LHCN-M2 (cell line): ENCODE measurements at places on chromosomes 16 and 17.

GRCh38 chr17:27544350-27545131 lies 86.4 kb upstream of the LGALS9 start:
- DNase-seq: no peak

DNA sequence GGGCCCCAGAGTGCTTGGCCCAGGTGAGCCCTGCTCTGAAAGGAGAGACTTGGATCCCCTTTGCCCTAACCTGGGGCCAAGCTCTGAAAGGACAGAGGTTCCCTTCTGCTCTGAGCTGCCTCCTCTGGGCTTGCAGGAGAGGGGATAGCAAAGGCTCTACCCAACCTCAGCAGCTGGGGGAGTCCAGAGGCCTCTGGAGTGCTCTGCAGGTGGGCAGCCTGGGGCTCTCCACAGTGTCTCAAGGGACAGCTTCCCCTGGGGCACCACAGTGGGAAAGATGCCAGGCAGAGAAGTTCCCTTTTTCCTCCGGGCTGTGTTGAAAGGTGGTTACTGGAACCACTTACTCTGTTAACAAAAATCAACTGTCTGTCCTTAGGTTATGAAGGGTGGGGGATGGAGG lies 48.2 kb upstream of the MGAT5B start:
- no peak for DNase-seq

- DNase-seq: no peak
Observed at GRCh38 chr17:77419547-77420094, 278.9 kb downstream of the SEC14L1 start.

GRCh38 chr17:34363183-34363661 lies at the start of gene CCL1:
Gene CCL1 (minus strand): TSS chr17:34363233. CDS start chr17:34363161, 72 bp downstream.
- DNase-seq: no peak

DNA sequence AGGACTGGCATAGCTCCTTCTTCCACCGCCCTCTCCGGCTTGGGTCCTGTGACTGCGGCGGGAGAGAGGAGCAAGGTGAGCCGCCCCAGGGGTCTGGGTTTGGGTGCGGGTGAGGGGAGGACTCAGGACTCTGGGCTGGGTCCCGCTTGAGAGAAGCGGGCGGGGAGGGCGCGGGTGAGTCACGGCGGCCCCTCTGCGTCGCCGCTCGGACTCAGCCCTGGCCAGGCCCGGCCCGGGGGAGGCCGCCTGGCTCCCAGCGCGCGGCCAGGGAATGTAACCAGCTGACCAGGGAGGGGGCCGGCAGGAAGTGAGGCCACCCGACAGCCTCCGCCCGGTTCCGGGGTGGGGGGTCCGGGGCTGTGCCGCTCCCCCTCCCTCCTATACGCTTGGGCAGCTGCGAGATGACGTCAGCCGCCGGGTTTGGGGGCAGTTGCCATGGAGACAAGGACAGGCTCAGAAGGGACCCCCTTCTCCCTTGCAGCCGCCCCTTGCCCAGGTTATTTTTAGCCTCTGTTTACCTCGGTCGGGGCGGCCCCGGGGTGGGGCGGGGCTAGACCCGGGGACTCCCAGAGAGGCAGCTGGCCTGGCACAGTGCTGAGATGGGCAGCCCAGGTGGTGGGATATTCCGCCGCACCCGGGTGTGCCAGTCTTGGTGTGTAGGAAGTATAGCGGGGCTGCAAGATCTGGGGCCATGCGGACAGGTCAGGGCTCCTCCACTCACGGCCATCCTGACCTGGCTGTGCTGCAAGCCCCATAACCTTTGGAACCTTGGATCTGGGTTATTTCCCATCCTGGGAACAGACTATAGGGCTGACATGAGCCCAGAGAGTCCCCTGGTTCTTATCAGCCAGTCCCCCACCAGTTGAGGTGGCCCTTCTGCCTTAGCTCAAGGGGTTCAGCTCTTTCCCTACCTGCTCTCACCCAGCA lies 1.6 kb downstream of the RIPOR1 start:
- peak; percentile 73 for DNase-seq

GRCh38 chr17:49787884-49788477 lies 500 bp upstream of the KAT7 start:
- no peak for DNase-seq

GRCh38 chr17:21269394-21269793 lies 15.1 kb upstream of the MAP2K3 start:
- no peak for DNase-seq

GRCh38 chr16:85573696-85574641 lies 39.2 kb upstream of the GSE1 start:
- DNase-seq: peak; percentile 82

GRCh38 chr17:50380369-50381259 lies 7.6 kb downstream of the EME1 start:
- no peak for DNase-seq

DNA sequence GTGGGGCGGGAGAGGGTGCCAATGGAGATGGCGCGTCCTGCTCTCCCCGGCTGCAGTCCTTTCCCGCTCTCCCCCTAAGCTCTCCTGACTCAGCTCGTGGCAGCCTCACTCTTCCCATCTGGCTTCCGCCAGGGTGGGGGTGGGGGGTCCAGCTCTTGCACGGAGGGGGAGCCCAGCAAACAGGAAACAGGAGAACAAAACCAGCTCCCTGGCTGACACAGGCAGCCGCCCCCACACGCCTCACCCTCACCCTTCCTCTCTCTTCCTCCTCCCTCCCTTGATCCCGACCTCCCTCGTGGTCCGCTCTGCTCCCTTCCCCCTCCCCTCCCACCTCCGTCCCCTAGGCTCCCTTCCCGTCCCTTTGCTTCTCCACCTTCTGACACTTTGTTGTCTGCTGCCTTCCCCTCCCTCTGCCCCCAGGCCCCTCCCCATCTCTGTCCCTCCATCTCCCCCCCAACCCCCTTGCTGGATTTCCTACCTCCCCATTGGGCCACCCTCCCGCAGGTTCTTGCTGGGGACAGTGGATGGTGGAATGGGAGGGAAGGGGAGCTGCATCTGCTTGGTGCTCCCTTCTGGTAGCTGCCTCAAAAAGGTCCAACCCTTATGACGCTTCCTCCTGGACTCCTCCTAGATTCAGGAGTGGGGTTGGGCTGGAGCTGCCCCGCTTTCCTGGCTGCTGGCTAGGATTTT lies 23.7 kb downstream of the ARHGAP23 start:
- peak; percentile 68 for DNase-seq

DNA sequence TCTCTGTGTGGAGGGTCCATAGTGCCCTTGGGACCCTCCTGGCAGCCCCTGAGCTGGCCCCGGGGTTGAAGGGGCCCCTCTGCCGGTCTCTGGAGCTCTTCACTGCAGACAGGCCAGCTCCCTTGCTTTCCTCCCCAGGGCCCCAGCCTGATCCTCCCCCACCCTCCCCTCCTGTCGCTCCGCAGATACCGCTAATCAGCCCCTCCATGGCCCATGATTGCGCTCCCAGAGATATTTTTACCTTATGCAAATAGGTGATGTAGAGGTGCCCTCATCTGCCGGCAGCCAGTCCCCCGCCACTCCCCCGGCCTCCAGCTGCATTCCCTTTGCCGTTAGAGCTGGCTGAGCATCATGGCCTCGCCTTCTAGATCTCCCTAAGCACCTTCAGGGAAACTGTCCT lies 9.2 kb downstream of the MMP15 start:
- DNase-seq: no peak

DNA sequence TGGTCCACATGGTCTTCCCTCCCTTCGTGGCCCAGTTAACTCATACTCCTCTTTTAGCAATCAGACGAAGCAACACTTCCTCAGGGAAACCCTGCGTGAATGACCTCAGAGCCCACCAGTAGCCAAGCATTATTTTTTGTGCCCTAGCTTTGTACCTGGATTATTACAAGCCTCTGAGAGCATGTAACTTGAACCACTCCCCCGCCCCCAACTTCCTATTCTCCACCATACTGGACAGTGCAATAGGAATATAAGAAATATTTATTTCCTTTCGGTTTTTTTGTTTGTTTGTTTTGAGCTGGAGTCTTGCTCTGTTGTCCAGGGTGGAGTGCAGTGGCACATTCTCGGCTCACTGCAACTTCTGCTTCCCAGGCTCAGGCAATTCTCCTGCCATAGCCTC lies 2.9 kb downstream of the CPPED1 start:
- DNase-seq: no peak

- peak; percentile 5 for DNase-seq
Observed at GRCh38 chr16:48901712-48902374, 291.9 kb upstream of the N4BP1 start.

GRCh38 chr17:70848785-70849184 lies 679.5 kb downstream of the KCNJ2 start:
- DNase-seq: peak; percentile 85

GRCh38 chr16:81035975-81036750 lies 521 bp downstream of the ATMIN start:
- peak; percentile 19 for DNase-seq

DNA sequence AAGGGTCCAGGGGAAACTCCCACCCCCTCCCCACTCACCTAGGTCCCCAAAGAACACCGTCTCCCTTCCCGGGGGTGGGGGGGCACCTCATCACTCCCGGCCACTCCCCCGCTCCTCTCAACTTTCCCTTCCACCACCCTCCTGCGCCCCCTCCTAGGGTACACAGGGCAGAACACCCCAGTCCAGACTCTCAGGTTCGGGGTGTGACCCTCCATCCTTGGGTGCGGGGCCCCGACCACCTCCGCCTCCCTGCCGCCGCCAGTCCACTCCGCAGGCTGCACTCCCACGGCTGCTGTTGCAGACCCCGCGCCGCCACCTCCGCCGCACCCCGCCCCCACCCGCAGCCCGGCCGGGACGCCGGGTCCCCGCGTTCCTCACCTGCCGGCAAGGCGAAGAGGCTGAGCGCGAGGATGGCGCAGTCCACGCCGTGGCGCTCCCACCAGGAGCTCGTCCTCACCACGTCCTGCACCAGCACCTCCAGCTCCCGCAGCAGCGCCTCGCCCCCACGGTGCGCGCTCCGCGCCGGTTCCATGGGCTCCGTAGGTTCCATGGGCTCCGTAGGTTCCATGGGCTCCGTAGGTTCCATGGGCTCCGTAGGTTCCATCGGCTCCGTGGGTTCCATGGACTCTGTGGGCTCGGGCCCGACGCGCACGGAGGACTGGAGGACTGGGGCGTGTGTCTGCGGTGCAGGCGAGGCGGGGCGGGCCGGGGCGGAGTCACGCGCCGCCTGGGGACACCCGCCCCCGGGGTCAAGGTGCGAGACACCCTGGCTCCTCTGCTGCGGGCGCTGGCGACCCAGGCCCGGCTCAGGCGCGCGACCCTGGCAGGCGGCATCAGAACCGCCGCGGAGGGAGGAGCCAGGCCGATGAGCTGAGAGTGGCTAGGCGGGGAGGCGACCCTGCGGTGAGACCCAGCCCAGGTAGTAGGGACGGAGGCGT lies at the start of gene FADS6:
Gene FADS6, minus strand, starts transcription at position 660 of the 938 bp plus-strand sequence. Its CDS starts 38 bp downstream, at position 622.
- DNase-seq: no peak

- DNase-seq: peak; percentile 3
Observed at GRCh38 chr16:82583422-82583821, 43.3 kb upstream of the CDH13 start.

DNA sequence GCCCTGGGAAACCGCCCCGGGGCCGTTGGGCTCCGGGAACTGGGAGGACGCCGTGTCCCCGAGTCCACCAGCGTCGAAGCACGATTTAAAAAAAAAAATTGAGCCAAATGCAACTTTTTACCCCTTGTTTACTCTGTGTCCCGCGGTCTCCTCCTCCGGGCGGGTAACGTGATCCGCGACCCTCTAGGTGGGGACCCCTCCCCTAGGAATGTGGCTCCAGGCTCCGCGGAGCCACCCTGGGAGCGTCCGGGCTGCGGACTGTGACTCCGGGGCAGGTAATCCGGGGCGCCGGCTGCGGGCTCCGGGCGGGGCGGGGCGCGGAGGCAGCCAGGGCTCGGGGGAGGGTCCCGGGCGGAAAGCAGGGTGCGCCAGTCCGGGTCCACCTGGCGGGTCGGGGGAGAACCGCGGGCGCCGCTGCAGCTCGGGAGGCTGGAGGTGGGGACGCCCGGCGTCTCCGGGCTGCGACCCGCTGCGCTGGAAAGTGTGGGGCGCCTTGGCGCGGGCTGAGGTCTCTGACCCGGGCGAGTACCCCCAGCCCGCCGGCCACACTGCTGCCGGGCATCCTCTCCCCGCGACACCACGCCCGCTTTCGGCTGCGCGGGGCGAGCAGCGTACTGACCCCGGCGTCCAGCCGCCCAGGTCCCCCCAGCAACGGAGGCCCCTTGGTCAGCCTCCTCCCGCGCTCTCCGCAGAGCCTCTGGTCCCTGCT lies 852 bp upstream of the HELZ start:
- no peak for DNase-seq

- no peak for DNase-seq
Observed at GRCh38 chr17:61468263-61468907, 16.2 kb downstream of the TBX4 start.

DNA sequence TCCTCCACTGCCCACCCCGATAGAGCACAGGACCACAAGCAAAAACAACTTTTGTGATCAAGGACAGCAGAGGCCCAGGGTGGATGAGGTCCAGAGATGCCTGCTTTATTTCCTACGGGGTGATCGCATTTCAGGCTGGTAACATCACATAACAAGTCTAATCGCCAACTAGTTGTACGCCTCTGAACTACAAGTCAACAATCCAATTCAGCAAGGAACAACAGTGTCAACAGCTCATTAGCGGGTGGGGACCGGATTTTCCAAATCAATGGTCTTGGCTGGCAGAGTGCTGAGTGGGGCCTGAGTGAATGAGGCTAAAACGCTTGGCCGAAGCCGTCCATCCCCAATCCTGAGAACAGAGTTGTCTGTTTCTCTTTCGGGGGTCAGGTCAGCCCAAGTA lies 17.1 kb downstream of the MRM3 start:
- DNase-seq: no peak

GRCh38 chr16:4032768-4033167 lies 83.5 kb downstream of the ADCY9 start:
- DNase-seq: no peak

DNA sequence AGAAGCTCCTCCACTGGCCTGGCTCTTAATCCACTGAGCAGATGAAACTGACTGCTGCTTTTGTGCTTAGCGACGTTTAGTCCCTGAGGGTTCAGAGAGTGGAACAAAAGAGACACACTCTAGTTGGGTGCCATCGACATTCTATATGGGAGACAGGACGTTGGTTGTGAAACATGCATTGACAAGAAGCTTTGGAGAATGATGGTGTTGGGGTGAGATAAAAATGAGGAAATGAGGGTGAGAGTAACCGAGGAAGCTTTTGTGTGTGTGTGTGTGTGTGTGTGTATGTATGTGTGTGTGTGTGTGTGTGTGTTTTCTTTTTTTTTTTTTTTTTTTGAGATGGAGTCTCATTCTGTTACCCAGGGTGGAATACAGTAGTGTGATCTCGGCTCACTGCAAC lies 89.5 kb downstream of the ABCC1 start:
- DNase-seq: no peak

DNA sequence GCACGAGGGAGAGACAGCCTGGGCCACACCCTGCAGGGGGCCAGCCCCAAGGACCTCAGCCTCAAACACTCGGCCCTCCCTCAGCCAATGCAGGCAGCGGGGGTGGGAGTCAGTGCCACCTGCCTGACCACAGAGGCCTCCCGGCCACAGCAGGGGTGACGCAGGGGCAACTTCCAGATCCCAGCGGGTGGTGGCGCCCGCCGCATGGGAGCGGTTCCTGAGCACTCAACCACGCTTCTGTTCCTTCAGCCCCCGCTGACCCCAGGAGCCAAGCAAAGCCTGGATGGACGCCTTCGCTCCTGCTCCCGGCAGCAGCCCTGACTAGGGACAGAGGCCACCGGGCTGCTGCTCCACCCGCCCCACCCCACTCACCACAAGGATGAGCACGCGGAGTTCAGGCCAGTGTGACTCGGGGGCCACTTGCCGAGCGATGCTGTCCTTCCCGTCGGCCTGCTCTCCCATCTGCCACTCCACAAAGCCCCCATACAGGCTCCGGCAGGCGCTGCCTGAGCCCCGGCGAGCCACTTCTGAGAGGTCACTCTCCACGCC lies 5.0 kb upstream of the CYBA start:
- no peak for DNase-seq
